NCI-H82 (cell line): ENCODE measurements at places on chromosomes 5 and 9.

DNA sequence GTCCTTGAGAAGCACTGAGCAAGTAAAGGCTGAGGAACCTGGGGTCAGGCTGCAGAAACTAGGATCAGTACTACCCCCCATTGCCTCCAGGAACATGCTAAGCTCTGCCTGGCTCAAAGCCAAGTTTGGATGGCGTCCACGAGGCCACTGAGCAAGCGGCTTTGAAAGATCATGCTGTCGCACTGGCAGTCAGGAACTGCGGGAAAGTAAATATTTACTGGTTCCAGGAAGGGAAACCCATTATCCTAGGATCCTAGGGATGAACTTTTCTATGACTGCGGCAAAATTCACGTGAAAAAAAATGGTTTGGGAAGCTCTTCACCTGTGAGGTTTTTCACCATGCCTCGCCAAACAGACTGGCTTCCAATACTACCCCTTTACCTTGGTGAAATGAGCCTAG lies 75.3 kb upstream of the PJA2 start:
- DNase-seq = no peak

DNA sequence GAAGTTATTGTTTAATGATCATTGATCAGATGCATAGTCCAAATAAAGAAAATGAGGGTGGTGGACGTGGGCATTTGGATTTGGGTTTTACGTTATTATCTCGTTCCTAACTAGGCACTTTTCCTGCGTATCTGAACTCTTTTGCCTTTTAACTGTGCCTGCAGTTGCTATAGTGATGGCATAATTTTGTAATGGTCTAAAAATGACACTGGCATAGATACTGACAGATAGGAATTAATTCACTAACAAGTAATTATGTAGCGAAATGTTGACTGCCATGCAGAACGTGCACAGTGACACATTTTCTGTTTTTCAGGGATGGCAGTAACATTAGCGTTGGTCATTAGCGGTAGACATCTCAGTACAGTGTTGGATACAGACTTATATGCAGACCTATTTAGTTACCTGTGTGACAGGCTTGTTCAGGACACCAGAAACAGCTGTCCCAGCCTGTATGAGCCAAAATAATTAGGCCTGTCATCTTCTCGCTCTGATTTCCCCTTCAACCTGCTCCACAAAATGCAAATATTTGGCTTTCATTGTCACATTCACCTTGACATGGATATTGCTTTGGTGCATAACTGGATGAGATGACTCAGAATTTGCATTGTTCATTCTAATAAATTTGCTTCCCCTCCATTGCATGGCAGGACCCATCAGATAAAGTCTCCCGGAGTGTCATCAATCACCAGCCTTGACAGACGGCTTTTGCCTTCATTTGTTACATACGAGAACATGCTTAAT lies 413.3 kb upstream of the IRX1 start:
- DNase-seq = no peak

DNA sequence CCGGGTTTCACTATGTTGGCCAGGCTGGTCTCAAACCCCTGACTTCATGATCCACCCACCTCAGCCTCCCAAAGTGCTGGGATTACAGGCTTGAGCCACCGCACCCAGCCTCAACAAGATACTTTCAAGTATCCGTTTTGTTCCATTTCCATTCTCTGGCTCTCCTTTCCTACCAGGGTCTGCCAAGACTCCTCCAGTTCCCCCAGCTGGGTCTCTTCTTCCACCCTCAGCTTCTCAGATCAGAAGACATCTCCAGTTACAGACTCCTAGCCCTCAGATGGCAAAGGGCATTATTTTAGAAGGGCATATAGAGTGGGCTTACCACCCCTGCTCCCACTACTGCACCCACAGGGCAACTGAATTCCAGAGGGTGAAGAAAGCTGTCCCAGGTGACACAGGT lies 1.5 kb upstream of the PDGFRB start:
- no peak for DNase-seq

- no peak for DNase-seq
These were observed 87.3 kb upstream of the GNAQ start for GRCh38 chr9:78118742-78119473.

DNA sequence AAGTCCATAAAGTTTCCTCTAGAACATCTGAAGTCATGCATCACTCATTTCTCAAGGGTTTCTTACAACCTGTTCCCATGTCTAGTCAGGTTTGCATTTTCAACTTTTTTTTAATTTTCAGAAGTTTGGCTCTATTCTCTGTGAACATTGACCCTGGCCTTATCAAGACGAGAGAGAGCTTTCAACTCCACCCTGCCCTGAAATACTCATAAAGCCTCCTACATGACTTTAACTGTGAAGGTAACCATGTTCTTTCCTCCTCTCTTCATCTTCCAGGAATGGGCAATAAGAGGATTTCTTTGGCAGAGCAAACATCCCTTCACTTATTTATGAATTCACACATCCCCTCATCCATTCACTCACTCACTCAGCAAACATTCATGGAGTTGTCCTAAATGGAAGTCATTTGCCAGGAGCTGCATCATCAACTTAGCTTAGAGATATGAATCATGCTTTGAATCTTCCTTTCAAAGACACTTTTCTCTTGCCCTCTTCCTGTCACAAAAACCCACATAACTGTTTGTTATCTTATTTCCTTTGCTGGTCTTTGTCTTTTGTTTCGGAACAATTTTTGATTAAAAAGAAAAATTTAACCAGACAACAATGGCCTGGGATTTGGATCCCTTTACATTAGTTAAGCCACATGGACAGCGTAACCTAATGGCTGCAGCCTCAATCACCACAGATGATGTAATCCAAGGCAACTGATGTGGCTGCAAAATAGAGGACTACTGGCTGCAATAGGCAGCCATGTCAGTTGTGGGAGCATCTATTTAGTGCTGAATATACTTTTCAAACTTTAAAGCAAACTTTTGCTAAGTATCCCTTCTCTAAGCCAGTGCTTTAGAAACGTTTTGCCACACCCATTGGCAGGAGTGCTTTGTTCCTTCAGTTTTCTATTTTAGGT lies 43.0 kb upstream of the GNAQ start:
- no peak for DNase-seq

GRCh38 chr9:73916016-73916673 lies 581.0 kb upstream of the RORB start:
- DNase-seq = peak; percentile 58

- DNase-seq = no peak
These were observed 154.2 kb upstream of the DAB2 start for GRCh38 chr5:39578887-39579497.

GRCh38 chr5:106964132-106964531 lies 706.6 kb downstream of the EFNA5 start:
- no peak for DNase-seq

DNA sequence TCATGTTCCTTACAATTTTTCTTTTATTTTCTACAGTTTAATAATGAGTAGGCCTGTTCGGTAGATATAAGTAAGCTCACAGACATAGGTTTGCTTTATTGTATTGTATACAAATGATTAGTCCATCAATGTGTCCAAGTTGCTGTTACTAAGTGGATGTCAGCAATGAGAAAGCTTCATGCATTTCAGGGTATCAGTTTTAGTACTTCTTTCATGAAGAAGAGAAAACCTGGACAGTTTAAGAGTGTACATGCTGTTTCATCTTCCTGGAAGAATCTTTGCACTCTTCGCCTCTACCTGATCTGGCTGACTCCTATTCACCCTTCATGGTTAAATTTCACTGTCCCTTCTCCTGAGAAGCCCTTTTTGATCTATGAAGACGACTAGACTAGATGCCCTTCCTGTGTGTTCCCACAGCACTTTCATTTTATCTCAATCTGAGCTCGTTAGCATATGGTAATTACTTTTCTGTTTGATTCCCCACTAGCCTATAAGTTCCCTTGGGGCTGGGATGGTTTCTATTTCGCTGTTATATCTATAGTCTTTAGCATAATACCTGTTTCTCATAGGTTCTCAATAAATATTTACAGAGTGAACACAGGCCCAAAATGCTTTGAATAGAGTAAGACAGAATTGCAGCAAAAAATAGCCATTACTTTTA lies 70.7 kb downstream of the CETN3 start:
- no peak for DNase-seq

- no peak for DNase-seq
These were observed 19.6 kb upstream of the FOCAD start for GRCh38 chr9:20664501-20664900.

GRCh38 chr5:79973511-79973910 lies 17.6 kb downstream of the MTX3 start:
- DNase-seq = peak; percentile 85

DNA sequence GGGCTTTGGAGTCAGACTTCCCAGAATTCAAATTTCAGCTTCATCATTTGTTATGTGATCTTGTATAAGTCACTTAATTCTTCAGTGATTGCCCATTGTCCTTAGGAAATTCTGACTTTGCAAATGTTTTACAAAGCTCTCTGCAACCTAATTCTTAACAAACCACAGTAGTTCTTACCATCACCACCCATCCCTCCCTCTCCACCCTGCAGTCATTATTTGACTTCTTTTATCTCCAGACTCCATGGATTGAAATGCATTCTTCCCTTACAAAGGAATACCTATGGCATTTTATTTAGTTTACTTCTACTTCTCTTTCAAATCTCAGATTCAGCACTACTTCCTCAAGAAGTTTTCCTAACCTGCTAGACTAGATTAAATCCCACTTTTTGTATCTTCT lies 23.1 kb downstream of the SHLD3 start:
- no peak for DNase-seq

- DNase-seq = no peak
These were observed 189.7 kb downstream of the CSNK1G3 start for GRCh38 chr5:123701511-123702200.
